ENCODE measurements at places on chromosomes 6 and 20.

DNA sequence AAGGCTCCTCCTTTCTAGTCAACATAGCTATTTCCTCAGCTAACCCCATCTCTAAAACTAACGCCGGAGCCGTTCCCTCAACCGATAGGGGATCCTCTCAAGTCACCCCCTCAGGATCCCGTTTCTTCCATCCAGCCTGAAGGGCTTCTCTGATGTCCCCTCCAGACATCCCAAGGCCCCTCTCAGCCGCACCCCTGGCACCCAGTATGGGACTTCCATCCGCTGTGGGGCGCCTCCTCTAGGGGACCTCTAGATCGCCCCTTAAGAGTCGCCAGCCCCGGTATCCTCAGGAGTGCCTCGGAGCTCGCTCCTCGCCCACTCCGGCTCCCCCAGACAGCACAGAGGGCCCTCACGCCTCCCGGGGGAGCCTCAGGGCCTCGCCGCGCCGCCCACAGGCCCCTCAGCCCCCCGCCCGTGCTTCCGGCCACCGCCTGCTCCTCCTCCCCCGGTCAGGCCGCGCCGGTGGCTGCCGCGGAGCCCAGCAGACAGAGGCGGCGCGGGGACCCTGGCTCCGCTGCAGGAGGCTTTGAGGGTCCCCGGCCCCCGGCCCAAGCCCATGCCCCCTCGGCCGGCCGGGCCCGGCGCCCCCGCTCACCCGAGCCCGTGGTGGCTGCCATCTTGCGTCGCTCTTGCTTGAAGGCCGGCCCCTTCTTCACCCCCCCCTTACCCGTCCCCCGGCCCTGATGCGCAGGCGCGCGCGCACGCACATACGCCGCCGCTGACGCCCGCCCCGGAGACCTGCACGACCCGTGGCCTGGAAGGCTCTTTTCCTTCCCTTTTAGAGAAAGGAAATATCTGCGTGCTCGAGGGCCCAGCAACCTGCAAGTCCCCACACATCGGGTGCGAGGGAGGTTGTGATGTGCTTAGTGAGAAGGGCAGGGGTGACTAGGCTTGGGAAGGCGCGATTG is at the start of gene UBE2V1:
UBE2V1 (minus strand) TSS at position 639 of the 908 bp plus-strand sequence; CDS start at position 617, 22 bp downstream.
- H3K4me3 ChIP-seq: peak within 1 kb of the TSS; percentile 97
- peaks cover 60% of the 10 kb centered on the region for H3K4me1 ChIP-seq
- no peaks in the 10 kb centered on the region for H3K27me3 ChIP-seq

- peaks cover 12% of the 10 kb centered on the region for H3K36me3 ChIP-seq
- H3K4me1 ChIP-seq: peaks cover 30% of the 10 kb centered on the region
- no peak for DNase-seq
- H3K4me3 ChIP-seq: peak overlapping the region; percentile 82
Observed at GRCh38 chr6:106097411-106098231, 11.5 kb downstream of the PRDM1 start.

GRCh38 chr20:49894073-49894470 is 21.3 kb downstream of the SPATA2 start:
- peaks cover 38% of the 10 kb centered on the region for H3K4me1 ChIP-seq
- H3K27me3 ChIP-seq: no peaks in the 10 kb centered on the region
- DNase-seq: no peak
- H3K4me3 ChIP-seq: no peak overlapping the region

DNA sequence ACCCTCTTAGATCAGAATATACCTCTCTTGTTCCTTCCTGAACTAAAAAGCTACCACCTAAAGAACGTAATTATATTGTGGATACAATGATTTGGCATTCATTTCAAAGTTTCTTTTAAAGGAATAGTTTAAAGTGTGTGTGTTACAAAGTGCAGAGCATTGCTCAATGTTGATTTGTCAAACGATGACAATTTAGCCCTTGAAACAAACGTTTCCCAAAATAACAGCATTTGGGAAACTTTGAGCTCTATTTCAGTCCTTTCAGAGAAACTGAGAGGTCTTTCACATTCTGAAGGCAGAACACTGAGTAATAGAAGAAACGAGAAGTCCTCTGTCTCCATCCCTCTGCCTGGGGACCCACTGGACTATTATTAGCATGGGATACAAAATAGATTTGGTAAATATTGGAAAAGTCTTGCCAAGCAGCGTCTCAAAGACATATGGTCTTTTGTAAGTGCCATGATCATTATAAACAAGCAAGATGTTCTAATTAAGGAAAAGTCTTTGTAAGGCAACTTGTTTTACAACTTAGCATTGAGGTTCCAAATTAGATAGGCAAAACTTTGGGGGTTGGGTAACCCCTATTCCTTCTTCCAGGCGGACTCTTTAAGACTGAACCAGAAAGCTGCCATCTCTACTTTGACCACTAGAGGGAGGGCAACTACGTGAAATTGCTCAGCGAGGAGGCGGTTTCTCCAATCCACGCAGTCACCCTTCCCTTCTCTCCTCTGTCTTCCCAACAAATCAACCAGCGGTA is 208.8 kb downstream of the RNF144B start:
- peak; percentile 72 for DNase-seq
- peaks cover 14% of the 10 kb centered on the region for H3K27me3 ChIP-seq
- H3K4me1 ChIP-seq: peaks cover 22% of the 10 kb centered on the region
- no peak overlapping the region for H3K4me3 ChIP-seq
- no peak overlapping the region for H3K27ac ChIP-seq

GRCh38 chr20:58306421-58307261 is 2.9 kb upstream of the RAB22A start:
- no peak overlapping the region for H3K27ac ChIP-seq

DNA sequence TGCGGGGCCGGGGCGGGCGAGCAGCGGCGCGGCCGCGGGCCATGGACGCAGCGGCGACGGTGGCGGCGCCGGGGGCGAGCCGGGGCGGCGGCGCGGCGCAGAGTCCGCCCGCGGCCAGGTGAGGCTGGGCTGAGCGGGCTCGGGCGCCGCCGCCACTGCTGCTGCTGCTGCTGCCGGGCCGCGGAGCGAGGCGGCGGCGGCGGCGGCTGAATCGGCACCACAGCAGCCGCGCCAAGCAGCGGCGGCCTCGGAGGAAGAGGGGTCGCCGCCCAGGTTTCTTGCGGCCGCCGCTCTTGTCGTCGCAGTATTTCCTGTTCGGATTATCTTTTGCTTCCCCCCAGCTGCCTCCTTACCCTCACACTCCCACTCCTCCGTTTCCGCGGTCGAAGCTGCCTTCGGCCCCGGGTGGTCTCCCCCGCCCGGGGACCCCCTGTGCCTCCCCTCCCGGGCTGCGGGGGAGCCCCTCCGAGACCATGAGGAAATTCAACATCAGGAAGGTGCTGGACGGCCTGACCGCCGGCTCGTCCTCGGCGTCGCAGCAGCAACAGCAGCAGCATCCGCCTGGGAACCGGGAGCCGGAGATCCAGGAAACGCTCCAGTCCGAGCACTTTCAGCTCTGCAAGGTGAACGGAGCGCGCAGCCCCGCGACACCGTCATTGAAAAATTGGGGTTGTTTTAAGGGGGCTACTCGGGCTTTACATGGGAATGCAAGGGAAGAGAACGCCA is at the start of gene STXBP5:
STXBP5 (plus strand) TSS at position 358 of the 726 bp plus-strand sequence; CDS start at position 474, 116 bp downstream.
- H3K36me3 ChIP-seq: peaks cover 5% of the 10 kb centered on the region
- no peaks in the 10 kb centered on the region for H3K27me3 ChIP-seq
- H3K27ac ChIP-seq: peak within 1 kb of the TSS; percentile 94
- peak within 1 kb of the TSS; percentile 96 for H3K4me3 ChIP-seq

DNA sequence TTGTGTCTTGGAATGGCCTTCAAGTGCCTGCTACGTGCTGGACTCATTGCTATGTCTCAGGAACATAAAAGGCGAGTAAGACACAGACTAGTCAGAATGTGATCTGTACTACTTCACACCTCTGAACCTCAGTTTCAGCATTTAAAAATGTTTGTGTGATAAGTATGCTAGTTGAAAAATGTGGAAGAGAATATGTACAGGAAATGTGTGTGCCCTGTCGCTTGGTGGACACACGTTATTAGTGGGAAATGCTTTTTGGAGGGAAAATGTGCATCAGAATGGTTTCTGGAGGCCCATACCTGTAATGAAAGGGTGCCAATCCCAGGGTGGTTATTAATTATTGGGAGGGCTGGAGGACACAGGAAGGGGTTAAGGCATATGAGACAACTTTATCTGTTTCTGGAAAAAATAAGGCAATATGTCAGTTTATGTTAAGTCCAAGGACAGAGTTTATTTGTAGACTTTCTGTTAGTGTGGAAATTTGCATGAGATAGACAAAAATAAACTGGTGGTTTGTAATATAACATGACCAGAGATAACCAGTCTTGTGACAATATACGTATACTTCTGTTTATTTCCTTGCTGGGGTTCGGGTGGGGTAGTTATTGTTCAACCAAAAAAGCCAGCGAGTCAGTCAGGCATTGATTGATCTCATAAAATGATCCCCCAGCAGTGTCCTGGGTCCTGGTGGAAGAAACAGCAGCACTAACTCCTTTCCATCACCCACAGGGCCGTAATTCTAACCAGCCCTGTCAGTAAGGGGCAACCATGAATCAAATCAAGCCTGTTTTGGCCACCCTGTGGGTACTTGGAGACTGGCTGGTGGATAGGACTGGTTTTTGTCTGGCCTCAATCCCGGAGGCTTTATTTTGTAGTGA is 117.9 kb downstream of the JARID2 start:
- DNase-seq: no peak
- H3K4me3 ChIP-seq: peak overlapping the region; percentile 31
- no peak overlapping the region for H3K27ac ChIP-seq
- peaks cover 5% of the 10 kb centered on the region for H3K36me3 ChIP-seq

DNA sequence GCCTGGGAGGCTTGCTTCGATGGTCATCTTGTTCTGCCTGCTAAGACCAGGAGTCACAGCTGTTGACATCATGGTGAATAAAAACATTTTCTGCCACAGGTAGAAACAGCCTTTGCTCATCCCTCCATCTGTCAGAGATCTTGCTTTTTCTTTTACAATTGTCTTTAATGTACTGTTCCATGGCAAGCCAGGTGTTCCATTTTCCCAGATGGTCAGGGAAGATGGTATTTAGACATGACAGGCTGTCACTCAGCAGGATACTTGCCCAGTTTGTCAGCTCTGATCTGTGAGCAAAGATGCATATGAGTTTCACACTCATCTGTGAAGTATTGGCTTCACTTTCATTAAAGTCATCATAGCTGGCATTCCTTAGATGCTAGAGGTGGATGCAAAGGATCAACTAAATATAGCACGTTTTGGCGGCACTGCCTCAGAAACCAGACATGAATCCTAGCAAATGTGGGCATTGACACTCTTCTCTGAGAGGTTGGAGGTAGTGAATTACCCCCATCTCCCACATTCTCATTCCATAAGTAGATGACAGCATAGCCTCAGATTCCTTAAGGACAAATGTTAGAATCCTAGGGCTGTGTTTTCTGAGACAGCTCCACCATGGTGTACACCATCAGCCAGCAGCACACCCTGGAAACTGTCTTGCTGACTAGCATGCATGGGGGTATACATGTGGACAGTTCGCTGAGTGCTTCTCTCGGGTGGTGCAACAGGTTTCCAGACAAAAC is 4.2 kb downstream of the SSTR4 start:
- no peak overlapping the region for H3K4me3 ChIP-seq
- peaks cover 87% of the 10 kb centered on the region for H3K27me3 ChIP-seq
- H3K27ac ChIP-seq: no peak overlapping the region
- DNase-seq: no peak

- H3K4me1 ChIP-seq: no peaks in the 10 kb centered on the region
- no peak for DNase-seq
- H3K4me3 ChIP-seq: no peak overlapping the region
- H3K36me3 ChIP-seq: no peaks in the 10 kb centered on the region
Observed at GRCh38 chr6:114824409-114824808, 481.6 kb upstream of the HS3ST5 start.

GRCh38 chr20:63701051-63701328 is 4.5 kb downstream of the TNFRSF6B start:
- no peaks in the 10 kb centered on the region for H3K4me1 ChIP-seq
- H3K27ac ChIP-seq: no peak overlapping the region
- H3K27me3 ChIP-seq: no peaks in the 10 kb centered on the region
- no peak for DNase-seq
- no peak overlapping the region for H3K4me3 ChIP-seq

DNA sequence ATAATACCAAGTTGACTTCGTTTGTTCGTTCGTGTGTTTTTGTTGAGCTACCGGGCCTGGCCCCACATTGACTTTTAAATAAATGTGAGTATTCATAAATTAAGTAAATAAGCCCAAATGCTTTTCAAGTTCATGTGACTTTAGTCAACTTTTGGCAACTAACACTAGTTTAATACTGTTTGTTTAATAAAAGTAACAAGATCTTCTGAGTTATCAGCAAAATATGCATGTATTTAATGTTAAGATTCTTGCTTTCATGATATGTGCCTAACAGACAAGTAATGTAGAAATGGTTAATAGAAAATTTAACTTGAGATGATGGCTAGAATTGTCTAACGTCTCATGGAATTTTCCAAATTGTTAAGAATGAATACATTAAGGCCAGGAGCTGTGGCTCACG is 38.7 kb upstream of the ECI2 start:
- no peaks in the 10 kb centered on the region for H3K36me3 ChIP-seq
- no peak overlapping the region for H3K4me3 ChIP-seq
- H3K4me1 ChIP-seq: peaks cover 5% of the 10 kb centered on the region
- H3K27ac ChIP-seq: no peak overlapping the region

GRCh38 chr20:54668271-54669039 is 193.1 kb downstream of the DOK5 start:
- H3K4me1 ChIP-seq: peaks cover 30% of the 10 kb centered on the region
- no peak for DNase-seq
- no peak overlapping the region for H3K27ac ChIP-seq
- peaks cover 3% of the 10 kb centered on the region for H3K36me3 ChIP-seq
- peaks cover 16% of the 10 kb centered on the region for H3K27me3 ChIP-seq
- H3K4me3 ChIP-seq: peak overlapping the region; percentile 47

GRCh38 chr6:79385333-79385732 is 150.9 kb upstream of the HMGN3 start:
- no peak overlapping the region for H3K27ac ChIP-seq
- H3K4me1 ChIP-seq: peaks cover 1% of the 10 kb centered on the region
- H3K27me3 ChIP-seq: no peaks in the 10 kb centered on the region
- no peak overlapping the region for H3K4me3 ChIP-seq
- no peak for DNase-seq

- H3K27ac ChIP-seq: no peak overlapping the region
- no peaks in the 10 kb centered on the region for H3K4me1 ChIP-seq
- peaks cover 3% of the 10 kb centered on the region for H3K27me3 ChIP-seq
- no peak for DNase-seq
- no peaks in the 10 kb centered on the region for H3K36me3 ChIP-seq
Observed at GRCh38 chr6:11459079-11459610, 78.4 kb upstream of the TMEM170B start.

DNA sequence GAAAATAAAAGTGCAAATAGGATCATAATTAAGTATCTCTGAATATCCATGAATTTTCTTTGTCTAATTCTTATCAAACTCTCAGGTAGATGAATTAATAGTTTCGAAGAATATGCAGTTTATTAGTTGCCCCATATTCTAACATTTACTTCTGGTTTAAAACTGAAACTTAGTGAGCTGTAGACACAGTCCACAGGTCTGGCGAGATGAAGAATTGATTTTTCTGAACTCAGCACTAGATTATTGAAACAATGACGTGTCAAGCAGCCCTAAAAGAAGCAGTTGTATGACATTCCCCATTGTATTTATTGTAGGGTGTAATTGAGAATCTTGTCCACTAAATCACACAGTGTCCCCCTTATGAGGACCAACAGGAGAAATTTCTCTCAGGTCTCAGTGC is 407.1 kb downstream of the GRIK2 start:
- H3K36me3 ChIP-seq: no peaks in the 10 kb centered on the region
- no peaks in the 10 kb centered on the region for H3K4me1 ChIP-seq
- H3K4me3 ChIP-seq: no peak overlapping the region
- no peaks in the 10 kb centered on the region for H3K27me3 ChIP-seq
- no peak overlapping the region for H3K27ac ChIP-seq
- DNase-seq: no peak

All from type B pancreatic cell (in vitro differentiated cells).